ENCODE measurements at places on chromosomes 2 and 18.

DNA sequence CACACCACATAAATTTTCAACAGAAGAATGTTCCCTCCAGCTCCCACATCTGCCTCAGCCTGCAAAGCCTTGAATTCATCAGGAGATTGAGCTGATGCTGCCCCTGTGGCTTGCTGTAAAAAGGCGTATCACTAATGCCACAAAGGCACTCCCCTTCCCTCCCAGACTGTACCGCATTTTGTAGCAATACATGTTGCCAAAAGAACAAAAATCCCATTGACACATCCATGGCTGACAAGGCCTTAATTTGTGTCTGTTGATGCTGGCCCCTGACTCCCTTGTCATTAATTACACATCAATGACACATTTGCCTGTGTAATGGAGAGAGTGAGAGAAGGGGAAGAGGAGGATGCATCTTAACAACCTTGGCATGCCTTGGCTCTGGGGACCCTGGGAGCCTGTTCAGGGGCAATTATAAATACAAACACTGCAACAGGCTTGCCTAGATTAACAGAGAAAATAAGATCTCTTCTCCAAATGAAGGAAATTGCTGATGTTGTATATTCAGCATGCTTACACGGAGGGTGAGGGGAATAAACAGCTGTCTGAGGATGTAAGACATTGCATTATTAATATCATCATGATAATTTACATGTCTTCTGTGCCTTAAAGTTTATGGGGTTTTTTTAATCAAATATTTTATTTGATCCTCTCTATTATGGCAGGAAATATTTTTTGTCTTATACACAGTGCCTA, 264.0 kb downstream of the SUCLG1 start:
- no peak for DNase-seq

DNA sequence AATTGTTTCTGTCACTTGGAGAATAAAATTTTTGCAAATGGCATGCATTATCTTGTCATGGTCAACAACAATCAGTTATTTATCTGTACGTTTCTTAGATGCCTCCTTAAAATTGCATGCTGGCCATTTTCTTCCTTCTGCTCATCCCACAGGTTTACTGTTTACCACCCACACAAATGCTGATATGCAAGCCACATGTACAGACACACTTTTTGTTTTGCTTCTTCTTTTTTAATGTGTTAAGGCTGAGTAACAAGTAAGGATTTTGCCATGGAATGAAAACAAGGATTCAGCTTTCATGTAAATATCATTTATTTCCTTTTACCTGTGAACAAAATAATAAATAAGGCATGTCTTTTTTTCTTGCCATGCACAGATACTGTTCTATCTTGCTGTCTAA, 1077.1 kb upstream of the ZEB2 start:
- DNase-seq: no peak

GRCh38 chr2:72743481-72743880, 82.4 kb downstream of the EXOC6B start:
- no peak for DNase-seq

- no peak for DNase-seq
Measured at GRCh38 chr2:191439481-191439880, 194.3 kb downstream of the MYO1B start.

DNA sequence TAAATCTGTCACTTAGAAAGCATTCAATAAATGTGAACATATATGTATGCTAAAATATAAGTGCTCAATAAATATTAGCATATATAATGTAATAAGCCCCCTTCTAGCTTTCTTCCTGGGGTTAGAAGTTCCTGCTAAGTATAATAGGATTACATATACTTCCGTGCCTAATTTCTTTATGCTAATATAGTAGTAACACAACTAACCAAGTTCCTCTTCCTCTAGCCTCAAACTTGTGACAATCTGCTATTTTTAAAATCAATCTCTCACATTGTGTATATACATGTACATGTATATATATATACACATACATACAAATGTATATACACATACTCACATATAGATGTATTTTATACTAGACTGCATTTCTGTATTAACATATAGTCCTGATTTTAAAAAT, 32.2 kb downstream of the TLK1 start:
- DNase-seq: no peak

DNA sequence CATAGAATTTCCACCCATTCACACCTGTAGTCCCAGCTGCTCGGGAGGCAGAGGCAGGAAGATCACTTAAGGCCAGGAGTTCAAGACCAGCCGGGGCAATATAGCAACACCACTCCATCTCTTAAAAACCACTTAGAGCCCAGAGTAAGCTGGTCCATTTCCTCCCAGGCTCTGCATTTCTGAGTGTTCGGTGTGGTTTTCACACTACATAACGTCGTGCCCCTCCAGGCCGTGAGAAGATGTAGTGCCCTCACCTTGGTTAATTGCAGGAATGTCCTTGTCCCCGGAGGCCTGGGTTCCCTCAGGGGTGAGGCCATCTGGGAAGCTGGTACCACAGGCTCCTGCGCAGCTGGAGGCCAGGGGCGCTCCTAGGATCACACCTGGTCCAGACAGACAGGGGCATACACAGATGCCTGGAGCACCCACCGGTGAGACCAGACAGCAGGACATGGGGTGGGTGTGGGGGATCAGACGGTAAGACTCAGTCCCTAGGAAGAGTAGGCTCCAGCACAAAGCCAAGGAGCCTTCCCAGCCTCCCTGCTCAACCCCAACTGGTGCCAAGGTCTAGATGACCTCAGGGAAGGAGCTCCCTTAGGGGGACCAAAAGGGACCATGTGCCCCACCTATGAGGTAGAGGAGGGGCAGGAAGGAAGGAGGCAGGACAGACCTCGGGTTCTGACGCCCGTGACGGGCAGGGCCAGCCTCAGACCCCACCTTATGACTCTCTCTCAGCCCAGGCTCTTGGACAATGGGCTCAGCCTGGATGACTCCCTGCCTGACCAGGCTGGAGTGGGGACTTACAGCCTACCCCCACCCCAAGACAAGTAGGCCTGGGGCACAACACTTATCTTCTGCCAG, 752 bp downstream of the ASTL start:
- DNase-seq: no peak

GRCh38 chr2:200770847-200771246, 40.9 kb upstream of the BZW1 start:
- no peak for DNase-seq

GRCh38 chr2:140273958-140274357, 1493.8 kb upstream of the NXPH2 start:
- no peak for DNase-seq

GRCh38 chr2:68237404-68237803, 14.9 kb downstream of the PPP3R1 start:
- no peak for DNase-seq

- DNase-seq: no peak
Measured at GRCh38 chr2:72011370-72011689, 136.3 kb downstream of the CYP26B1 start.

DNA sequence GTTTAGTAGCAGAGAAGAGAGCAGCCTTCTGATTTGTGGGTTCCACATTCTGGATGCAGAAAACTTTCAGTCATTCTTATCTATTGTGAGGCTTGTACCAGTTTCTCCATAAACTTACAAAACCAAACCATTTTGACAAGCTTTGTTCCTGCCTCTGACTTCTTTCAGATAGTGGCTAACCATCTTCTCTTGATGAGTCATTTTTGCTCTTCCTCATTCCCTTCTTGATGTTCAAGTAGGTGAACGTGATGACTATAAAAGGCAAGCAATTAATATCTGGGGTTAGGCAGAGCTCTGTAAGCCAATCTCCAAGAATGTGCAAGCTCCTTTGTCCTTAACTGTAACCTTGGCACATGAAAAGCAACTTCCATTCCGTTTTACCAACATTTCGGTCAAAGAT, 2083.1 kb upstream of the PIK3C3 start:
- DNase-seq: no peak

GRCh38 chr18:6885992-6886796, 156.7 kb downstream of the ARHGAP28 start:
- DNase-seq: peak; percentile 37

GRCh38 chr18:32445846-32446245, 24.8 kb downstream of the GAREM1 start:
- DNase-seq: no peak

GRCh38 chr2:69741229-69741574, 732 bp upstream of the ANXA4 start:
- DNase-seq: peak; percentile 88

GRCh38 chr18:12236934-12237832, 17.0 kb upstream of the CIDEA start:
- DNase-seq: peak; percentile 48

GRCh38 chr2:197704434-197705120, 592 bp upstream of the MARS2 start:
- DNase-seq: no peak

DNA sequence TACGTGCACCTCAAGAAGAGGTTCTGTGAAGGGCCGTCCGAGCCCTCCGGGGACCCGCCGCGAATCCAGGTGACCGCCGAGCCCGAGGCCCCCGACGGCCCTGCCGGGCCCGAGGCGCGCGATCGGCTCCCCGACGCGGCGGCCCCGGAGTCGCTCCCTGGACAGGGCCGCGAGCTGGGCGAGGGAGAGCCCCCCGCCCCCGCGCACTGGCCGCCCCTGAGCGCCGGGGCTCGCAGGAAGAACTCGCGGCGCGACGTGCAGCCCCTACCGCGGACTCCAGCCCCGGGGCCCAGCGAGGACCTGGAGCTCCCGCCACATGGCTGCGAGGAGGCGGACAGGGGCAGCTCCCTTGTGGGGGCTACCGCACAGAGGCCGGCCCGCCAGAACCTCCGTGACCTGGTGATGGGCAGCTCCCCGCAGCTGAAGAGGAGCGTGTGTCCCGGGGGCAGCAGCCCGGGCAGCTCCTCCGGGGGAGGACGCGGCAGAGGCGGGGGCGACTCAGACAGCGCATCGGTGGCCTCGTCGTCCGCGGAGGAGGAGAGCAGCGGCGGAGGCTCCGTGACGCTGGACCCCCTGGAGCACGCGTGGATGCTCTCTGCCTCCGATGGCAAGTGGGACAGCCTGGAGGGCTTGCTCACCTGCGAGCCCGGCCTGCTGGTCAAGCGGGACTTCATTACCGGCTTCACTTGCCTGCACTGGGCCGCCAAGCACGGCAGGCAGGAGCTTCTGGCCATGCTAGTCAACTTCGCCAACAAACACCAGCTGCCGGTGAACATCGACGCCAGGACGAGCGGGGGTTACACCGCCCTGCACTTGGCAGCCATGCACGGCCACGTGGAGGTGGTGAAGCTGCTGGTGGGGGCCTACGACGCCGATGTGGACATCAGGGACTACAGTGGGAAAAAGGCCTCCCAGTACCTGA, 812 bp downstream of the SOWAHC start:
- DNase-seq: peak; percentile 22

DNA sequence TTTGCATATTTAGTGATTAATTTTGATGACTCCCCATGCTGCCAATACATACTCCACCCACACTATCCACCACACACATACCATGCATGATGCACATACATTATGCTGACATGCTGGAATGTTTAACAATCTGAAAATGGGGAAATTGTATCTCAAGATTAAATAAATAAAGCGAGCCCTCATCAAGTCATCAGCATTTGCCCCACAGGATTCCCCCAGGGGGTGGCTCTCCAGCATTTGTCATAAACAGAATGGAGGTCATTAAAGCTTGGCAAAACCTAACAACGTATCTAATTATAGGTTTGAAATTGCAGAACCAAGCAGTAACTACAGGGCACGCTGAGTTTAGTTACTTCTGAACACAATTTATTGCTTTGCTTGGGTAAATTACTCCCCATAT, 141.2 kb upstream of the TACR1 start:
- no peak for DNase-seq

GRCh38 chr2:172555272-172555521, 693 bp upstream of the PDK1 start:
- no peak for DNase-seq

- no peak for DNase-seq
Measured at GRCh38 chr2:74585406-74586185, 31.1 kb downstream of the DOK1 start.

GRCh38 chr18:32761231-32761630, 11.6 kb downstream of the KLHL14 start:
- no peak for DNase-seq

- DNase-seq: peak; percentile 52
Measured at GRCh38 chr18:51278045-51278649, 80.7 kb upstream of the MEX3C start.

- no peak for DNase-seq
Measured at GRCh38 chr2:240626531-240627300, 1.4 kb downstream of the GPR35 start.

GRCh38 chr2:157304811-157305722, 20.6 kb downstream of the ERMN start:
- no peak for DNase-seq

GRCh38 chr2:157509744-157510143, 65.9 kb upstream of the CYTIP start:
- DNase-seq: no peak

GRCh38 chr2:105773568-105773967, 28.9 kb downstream of the NCK2 start:
- DNase-seq: no peak

DNA sequence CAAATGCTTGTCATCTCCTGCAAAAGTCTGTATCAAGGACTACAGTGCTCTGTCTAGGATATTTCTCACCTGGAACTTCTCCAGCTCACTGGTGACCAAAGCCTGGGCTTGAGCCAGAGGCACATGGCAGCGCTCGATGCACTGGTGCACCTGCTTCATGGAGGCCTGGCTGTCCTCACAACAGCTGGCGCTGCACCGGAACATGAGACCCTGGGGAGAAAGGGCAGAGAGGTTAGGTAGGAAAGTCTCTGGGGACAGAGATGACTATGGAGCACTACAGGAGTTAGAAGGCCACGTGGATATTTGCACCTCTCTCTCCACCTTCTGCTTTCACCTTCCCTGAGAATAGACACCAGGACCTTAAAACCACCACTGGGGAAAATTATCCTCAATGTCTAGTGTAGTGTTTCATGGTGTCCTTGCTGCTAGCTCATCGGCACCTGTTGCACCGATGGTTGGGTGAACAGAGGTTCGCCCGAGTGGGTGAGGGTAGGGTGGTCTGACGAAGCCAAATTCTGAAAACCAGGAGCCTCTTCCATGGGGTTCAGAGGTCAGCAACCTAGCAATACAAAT, 1.0 kb downstream of the FAM136A start:
- DNase-seq: no peak

GRCh38 chr2:237012577-237013267, 73.0 kb upstream of the COPS8 start:
- DNase-seq: no peak

DNA sequence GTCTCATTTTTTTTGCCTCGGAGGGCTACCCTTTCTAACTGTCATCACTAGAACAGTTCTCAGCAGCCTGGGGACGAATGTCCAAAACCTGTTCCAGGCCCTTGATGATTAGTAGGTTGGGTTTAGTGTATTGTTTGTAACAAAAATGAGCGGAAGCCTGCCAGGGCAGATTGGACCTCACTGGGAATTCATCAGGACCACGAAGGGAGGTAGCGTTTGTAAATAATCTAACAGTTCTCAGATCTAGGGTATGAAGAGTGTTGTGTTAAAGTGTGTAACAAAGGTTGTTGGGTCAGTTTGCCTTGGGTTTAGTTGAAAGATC, 799 bp downstream of the CEP68 start:
- DNase-seq: no peak

GRCh38 chr2:72673279-72673678, 152.6 kb downstream of the EXOC6B start:
- peak; percentile 78 for DNase-seq
